Lung (tissue), 17 donors: ENCODE measurements at places on chromosomes 3 and 15. TPM values are rescaled to one million over a fixed set of nuclear protein-coding genes. Genes with fewer than 3 reads are reported as not detected.

GRCh38 chr3:123405021-123405420 is 43.9 kb downstream of the ADCY5 start:
- DNase-seq = no peak

GRCh38 chr15:25901811-25902605 is 38.9 kb upstream of the ATP10A start:
- DNase-seq = no peak

Gene FOXL2NB
- total RNA-seq = not detected

DNA sequence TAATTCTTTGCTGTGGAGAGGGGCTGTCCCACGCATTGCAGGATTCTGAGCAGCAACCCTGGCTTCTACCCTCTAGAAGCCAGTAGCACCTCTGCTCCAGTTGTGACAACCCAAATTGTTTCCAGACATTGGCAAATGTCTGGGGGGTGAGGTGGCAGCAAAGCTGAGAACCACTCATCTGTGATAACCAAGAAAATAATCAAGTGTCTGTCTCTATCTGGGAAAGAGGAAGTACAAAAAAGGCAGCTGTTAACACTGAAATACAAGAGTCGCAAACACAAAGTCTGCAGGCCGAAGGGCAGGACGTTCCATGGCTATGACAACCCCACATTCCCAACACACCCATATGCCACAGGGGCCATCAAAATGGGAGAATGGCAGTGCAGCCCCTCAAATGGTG is 42.2 kb upstream of the GNB5 start:
- no peak for DNase-seq

- DNase-seq = no peak
These were observed 23.1 kb downstream of the TNK2 start for GRCh38 chr3:195885036-195885891.

DNA sequence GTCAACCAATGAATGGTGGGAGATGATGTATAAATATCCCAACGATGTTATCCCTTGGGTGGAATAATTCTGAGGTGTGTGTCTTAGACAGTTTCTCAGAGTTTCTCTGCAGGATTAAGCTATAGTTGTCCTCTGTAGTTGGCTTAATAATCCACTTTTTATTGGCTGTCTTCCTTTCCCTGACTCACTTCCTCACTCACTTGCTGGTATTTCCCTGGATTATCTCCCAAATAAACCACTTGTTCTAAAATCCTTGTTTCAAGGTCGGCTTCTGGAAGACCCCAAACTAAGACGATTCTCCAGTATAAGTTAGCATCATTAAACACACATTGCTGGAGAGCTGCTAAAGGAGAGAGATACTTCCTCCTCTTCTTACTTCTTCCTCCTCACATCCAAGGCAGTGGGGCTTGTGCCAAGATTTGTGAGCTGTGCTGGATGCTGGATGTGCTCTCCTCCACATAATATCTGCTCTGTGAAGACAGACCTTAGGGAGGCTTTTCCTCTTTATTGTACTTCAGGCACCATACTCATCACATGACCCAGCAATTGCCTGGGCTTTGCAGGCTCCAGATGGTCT is 22.5 kb upstream of the ROPN1 start:
- no peak for DNase-seq

DNA sequence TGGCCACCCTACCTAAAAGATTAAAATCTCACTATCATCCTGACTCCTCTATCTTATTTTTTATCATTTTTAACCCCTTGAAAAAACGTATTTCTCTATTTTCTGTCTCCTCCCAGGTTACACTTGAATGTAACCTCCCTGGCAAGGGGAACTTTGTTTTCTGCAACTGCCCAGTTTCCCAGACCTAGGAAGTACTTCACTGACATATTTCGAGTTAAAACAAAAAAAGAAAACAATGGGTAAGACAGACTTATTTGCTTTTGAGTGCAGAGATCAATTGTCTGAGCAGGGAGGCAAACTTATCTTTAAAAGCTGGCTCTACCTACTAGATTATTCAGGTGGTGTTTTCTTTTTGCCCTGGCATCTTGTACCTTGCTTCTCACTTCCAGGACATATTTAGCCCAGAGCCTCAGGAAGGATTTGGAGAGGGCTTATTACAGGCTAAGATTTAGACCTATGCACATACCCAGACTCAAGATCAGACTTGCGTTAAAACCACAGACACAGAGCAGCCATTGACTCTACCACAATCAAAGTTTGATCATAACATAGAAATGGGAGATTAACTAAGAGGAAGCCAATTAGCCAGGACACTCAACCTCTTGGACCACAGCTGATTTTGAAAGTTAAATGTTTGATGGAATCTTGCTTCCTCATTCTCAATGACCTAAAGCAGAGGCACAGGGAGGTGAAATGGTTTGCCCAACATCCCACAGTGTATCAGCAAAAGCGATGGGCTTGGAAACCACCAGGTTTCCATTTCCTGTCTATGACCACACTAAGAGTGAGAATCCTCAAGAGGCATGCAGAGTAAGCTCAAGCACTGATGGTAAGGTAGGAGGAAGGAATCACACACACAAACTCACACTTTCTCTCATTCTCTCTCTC is 169.5 kb upstream of the THBS1 start:
- no peak for DNase-seq

- no peak for DNase-seq
These were observed 5.0 kb upstream of the PTPN9 start for GRCh38 chr15:75584121-75584520.

- DNase-seq = peak; percentile 54
These were observed 59.8 kb upstream of the UNC13C start for GRCh38 chr15:53918180-53919079.

- DNase-seq = no peak
These were observed 6.4 kb downstream of the BDH1 start for GRCh38 chr3:197549261-197549885.

Gene CTXN2
- total RNA-seq = not detected

Gene SKOR1
- 0.46 TPM for total RNA-seq

GRCh38 chr15:83304861-83305703 is 20.6 kb upstream of the BNC1 start:
- DNase-seq = no peak

Gene FBXO45
- total RNA-seq = 10.2 TPM

DNA sequence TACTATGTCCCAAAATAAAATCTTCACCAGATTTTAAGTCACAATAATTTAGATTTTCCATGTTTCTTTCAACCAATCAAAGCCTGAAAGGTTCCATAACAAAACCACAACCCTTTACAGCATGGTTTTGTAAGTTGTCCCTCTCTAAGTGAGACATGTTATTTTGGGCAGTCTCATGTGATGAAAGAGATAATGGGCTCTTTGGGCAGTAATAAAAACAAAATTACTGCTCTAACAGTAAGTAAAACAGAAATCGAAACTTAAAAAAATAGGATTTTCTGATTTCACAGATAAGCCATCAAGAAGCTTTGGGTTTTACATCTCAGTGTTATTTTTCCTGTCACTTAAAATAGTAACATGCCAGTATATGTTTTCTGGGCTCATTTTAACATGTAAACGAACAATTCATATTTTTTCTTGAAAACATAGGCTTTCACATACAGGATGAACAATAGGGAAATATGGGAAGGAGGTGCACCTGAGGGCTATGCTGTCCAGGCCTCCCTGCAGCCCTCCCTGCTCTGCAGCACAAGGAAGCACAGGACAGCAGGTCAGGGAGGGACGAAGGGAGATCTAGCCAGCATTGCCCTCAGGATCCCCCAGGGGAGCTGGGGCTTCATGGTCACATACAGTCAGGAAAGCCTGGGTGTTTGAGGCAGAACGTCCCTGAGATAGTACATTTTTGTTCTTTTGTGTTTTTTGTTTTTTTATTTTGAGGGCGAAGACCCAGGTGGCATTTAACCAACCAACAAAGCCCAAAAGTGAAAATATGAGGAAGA is 157.4 kb downstream of the SHOX2 start:
- DNase-seq = no peak

Gene IL12A
- total RNA-seq = 3.3 TPM

GRCh38 chr3:147730284-147730683 is 321.1 kb downstream of the ZIC1 start:
- no peak for DNase-seq
